ENCODE measurements at places on chromosomes 4 and X.
A peak's percentile ranks its signal among the peaks of the same experiment; 100 is the strongest.

GRCh38 chrX:18582910-18583493 is 88.9 kb downstream of the RS1 start:
- DNase-seq, result no peak

- DNase-seq, result no peak
Measured at GRCh38 chr4:4226606-4227438, at the start of gene OTOP1. Gene OTOP1, minus strand, starts transcription at chr4:4226929. Its CDS starts 65 bp downstream, at chr4:4226864.

- no peak for DNase-seq
Measured at GRCh38 chr4:85826060-85826678, 351.2 kb downstream of the ARHGAP24 start.

DNA sequence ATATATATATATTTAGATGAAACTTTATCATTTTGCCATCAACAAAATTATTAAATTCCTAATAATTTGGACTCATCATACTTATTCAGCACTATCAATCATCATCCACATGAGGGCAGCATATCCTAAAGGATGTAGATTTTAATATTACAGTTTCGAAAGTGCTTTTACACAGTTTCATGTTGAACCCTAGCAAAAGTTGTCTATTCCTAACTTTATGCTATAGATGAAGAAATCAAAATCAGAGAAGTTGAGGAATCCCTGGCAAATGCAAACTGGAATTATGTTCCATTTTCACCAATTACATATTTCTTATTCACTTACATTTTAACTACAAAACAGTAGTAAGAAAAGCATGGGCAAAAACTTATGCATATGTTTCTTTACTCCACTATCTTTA is 36.6 kb upstream of the UGT2A1 start:
- DNase-seq, result peak; percentile 26

DNA sequence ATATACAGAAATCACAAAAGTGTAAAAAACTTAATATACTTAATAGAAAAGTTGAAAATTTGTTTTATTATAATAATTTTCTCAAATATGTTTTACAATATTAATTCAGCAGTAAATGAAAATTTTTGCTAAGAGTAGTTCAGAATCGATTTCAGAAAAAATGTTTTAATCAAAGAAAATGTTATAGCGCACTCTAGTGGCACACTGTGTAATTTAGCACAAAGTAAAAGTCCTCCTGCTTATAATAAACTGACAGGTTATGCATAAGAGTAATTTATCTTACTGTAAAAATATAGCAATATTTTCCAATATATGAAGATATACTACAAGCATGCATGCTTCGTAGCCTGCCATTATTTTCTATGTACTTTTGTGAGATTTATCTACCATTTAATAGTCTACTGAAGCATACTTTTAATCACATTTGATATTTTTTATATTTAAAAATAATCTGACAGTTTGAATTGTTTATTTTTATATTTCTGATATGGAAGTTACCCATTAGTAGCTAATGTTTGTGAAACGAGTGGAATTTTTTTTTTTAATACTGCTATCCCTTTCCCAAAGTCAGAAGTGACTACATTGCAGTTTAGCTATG is 217.9 kb upstream of the KLHL4 start:
- peak; percentile 4 for DNase-seq

- DNase-seq, result no peak
Measured at GRCh38 chr4:103092245-103092644, 7.4 kb downstream of the BDH2 start.

DNA sequence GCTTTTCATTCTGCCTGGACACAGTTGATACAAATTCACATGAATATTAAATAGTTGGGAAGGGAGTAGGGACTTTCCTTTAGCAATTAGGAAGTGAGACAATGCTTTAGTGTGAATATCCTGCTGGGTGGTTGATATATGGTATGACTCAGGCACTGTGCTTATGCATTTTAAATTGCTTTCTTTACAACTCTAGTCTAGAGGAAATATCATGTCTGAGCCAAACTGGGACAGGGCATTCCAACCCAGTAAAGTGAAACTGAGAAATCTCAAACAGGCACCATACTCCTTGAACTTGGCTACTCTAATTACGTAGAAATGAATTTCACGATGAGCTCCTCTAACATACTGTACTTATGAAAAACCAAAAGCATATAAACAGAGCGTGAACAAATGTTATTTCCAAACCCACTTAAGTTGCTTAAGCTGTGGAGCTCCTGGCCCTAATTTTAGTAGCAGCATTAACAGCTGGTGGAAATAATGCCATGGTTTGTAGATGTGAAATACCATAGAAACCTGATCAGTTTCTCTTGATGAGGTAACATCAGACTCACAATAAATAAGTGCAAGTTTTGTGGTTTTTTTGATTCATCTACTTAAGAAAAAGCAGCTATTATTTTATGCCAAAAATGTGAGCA is 242.9 kb upstream of the GK2 start:
- DNase-seq, result no peak

DNA sequence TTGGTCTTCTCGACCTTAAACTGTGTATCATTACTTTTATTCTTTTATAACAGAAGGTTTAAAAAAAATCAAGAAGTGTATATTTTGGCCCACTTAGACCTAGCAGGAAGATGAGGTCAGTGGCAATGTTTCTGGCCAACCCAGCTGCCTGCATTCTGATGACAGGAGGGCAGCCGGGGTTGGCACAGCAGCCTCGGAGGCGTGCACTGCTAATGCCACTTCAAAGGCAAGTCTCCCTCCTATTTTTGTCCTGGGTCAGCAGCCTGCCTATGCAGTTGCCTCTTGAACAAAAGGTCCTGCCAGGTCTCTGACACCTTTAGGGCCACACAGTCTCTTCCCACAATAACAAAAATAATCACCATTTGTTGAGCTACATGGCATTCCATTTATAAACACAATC is 89.4 kb upstream of the MYOZ2 start:
- no peak for DNase-seq

DNA sequence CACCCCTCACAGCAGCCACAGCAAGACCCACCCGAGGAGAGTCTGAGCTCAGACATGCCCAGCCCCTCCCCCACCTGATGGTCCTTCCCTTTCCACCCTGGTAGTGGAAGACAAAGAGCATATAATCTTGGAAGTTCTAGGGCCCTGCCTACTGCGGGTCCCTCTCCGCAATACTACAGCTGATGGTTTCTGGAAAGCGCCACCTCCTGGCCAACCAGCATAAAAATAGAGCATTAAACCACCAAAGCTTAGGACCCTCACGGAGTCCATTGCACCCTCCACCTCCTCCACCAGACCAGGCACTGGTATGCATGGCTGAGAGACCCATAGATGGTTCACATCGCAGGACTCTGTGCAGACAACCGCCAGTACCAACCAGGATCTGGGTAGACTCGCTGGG is 78.2 kb downstream of the SH3BGRL start:
- DNase-seq, result no peak

GRCh38 chr4:132417220-132417619 is 731.9 kb upstream of the PCDH10 start:
- no peak for DNase-seq

DNA sequence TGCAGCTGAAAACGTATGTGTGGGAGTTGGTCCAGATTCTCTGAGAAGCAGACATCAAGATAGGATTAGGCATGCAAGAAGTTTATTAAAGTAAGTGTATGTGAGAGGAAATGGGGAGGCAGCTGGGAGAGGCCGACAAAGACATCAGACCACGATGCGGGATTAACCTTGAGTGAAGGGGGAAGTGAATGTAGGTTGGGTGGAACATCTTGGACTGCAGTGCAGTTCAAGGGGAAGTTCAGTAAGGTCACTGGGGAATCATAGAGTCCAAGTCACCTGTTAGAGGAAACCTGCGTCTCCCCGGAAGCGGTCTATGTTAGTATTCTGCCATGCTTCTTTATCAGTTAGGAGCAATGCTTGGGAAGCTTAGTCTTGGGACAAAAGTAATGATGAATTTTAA is 22.0 kb downstream of the CXCL8 start:
- no peak for DNase-seq

- DNase-seq, result no peak
Measured at GRCh38 chrX:149032449-149032848, 472.7 kb downstream of the IDS start.

DNA sequence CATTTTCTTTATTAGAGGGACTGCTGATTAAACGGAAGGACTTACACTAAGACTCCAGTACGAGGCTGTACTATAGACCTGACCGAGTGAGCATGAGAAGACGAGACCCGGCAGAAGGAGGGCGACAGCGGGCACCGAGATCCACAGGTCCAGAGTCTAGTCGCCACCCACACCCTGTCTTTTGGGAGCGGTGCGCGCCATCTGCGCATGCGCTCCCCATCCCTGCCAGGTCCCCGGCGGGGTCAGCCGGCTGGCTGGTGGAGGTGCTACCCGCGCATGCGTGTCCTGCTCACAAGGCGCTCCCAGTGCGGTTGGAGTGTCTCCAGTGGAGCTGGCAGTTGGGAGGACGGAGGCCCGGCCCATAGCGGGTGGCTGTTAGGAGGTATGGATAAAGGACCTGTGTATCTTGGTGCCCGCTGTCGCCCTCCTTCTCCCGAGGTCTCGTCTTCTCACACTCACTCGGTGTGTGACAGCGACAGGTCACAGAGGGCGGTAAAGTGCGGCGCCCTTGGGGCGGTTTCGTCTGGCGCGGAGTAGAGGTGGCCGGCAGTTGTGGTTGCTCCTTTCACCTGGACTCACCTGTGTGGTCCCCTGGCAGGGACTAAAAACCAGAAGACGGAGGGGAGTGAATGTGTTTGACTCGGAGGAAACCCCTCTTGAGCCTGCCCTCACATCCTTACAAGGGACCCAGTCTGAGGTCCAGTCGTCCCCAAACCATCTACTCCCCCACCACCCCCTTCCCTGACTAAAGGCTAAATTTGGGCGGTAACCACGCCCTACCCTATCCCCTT is 7.6 kb upstream of the HSD17B10 start:
- peak; percentile 87 for DNase-seq

- no peak for DNase-seq
Measured at GRCh38 chr4:83503974-83504373, 19.1 kb upstream of the ABRAXAS1 start.

GRCh38 chr4:1674682-1675081 is 9.4 kb downstream of the FAM53A start:
- no peak for DNase-seq

- no peak for DNase-seq
Measured at GRCh38 chrX:104913348-104913747, 307.1 kb downstream of the TEX13A start.

DNA sequence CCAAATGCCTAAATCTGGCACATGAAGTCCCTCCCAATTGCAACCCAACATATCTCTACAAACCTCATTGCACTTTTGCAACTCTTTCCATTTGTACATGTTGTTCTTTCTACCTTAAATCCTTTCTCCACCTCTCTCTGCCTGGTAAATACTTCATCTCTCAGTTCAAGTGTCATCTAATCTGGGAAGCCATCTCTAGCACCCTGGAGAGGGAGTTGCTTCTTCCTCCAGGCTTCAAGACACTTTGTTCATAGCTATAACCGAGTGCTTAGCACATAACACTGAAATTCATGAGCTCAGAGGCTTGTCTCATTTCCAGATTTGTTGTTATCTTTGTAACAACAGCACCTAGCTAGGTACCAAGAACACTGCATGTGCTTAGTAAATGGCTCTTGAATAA is 114.8 kb upstream of the NAP1L5 start:
- DNase-seq, result no peak

DNA sequence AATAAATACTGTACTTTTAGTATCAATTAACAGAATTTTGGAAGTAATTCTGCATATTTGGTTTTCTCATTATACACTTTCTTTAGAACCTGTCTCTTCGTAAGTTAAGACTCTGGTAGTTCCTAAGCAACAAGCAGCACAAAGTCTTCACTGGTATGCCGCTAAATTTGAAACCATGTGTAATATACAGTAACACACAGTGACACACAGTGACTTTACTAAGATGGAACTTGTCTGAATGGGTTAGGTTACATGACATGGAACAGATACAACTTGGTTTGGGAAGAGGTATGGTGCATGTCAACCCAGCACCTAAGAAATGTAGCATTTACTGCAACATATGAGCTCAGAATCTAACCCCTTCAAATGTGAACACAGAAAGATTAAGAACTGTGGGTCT is 83.5 kb upstream of the PRSS48 start:
- no peak for DNase-seq

DNA sequence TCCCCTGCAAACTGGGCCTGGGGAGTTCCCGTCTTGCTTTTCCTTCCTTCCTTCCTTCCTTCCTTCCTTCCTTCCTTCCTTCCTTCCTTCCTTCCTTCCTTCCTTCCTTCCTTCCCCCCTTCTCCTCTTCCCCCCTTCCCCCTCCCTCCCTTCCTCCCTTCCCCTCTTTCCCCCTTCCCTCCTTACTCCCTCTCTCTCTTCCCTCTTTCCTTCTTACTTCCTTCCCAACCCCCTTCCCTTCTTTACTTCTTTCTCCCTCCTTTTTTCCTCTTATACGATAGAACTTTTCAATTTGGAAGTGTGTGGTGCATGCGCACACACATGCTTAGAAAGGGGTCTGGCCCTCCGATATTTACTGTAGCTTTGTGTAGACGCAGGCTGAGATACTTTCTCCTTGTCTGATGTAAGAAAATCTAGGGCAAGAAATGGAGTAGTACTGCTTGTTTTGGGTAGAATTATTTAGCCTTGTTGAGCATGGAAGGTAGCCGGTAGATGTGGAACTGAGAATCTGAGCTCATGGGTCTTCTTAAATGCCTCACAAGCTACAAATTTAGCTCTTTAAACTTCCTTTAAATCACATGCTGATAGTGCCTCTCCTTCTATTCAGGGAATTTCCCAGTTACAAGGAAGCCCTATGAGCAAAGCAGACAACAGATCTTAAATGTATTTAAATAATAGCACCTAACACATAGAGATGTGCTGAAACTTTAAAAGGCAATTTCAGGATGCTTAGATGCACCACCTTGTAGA is 189.6 kb downstream of the GPAT3 start:
- DNase-seq, result no peak

- DNase-seq, result no peak
Measured at GRCh38 chr4:158521484-158522088, at the start of gene RXFP1. Gene RXFP1, plus strand, starts transcription at chr4:158521882. Its CDS starts 95 bp downstream, at chr4:158521977.

DNA sequence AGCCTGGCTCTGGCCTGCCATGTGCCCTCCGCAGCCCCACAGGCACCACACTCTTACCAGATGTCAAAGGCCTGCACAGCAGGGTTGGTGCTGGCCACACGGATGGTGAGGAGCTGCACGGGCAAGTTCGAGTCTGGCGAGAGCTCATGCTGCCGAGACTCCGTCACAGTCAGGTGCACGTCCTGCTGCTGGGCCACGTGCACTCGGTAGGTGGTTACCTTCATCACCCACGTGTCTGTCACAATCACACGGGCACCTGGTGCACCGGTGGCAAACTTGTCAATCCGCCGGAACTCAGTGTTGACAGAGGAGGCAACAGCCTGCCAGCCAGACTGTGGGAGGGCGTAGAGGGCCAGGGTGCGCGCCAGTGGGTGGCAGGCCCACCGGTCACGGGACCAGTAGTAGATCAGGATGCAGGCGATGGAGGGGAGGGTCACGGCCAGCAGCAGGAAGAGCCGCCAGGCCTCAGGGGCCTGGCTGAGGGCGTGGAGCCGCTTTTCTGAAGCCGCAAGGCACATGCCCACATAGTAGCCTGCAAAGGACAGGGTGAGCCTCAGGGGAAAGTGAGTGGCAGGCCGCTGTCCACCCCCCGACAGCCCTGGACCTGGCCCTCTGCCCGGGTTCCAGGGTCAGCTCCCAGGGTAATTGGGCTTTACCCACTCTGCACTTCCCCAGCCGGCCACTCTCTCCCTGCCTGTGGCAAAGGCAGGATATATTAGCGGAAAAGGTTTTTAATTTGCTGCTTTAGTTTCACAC is 2.9 kb downstream of the TMEM129 start:
- DNase-seq, result no peak
